ENCODE measurements at places on chromosomes 11 and 22. TPM values are rescaled to one million over a fixed set of nuclear protein-coding genes. Genes with fewer than 3 reads are reported as not detected.

GRCh38 chr22:45180146-45180679, 16.5 kb downstream of the NUP50 start:
- H3K36me3 ChIP-seq, result peaks cover 92% of the 10 kb centered on the region
- H3K4me1 ChIP-seq, result no peaks in the 10 kb centered on the region
- H3K27ac ChIP-seq, result no peak overlapping the region
- no peak overlapping the region for H3K4me3 ChIP-seq

- no peak overlapping the region for H3K27ac ChIP-seq
- H3K27me3 ChIP-seq, result peaks cover 23% of the 10 kb centered on the region
- H3K4me3 ChIP-seq, result no peak overlapping the region
- no peaks in the 10 kb centered on the region for H3K36me3 ChIP-seq
- DNase-seq, result no peak
- H3K4me1 ChIP-seq, result peaks cover 6% of the 10 kb centered on the region
Measured at GRCh38 chr22:37502342-37503182, 16.4 kb upstream of the MFNG start.

NEFH gene
- total RNA-seq, result 0.20 TPM

GRCh38 chr22:43002202-43002586, 12.8 kb downstream of the PACSIN2 start:
- peaks cover 89% of the 10 kb centered on the region for H3K4me1 ChIP-seq
- no peaks in the 10 kb centered on the region for H3K27me3 ChIP-seq
- H3K36me3 ChIP-seq, result no peaks in the 10 kb centered on the region
- DNase-seq, result no peak
- no peak overlapping the region for H3K27ac ChIP-seq

KRTAP5-3 gene
- total RNA-seq, result not detected

DNA sequence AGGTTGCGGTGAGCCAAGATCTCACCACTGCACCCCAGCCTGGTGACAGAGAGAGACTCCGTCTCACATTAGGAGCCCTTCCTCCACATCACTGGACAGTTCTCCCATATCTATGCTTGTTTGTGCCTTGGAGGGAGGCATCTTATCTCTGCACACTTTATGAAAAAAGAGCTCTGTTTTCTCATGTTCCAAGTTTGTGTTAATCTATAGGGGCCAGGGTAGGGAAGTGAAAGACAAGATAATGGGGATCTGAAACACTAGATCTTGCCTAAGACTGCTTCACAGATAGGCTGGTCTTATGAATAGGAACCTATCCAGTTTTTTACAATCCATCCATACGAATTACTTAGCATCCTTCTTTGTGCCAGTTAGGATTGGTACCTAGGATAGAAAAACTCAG, 17.1 kb downstream of the OR6Q1 start:
- H3K27ac ChIP-seq, result no peak overlapping the region
- no peaks in the 10 kb centered on the region for H3K4me1 ChIP-seq
- H3K4me3 ChIP-seq, result no peak overlapping the region
- H3K36me3 ChIP-seq, result no peaks in the 10 kb centered on the region
- DNase-seq, result no peak

GRCh38 chr11:110029714-110030113, 63.5 kb upstream of the ZC3H12C start:
- H3K27me3 ChIP-seq, result peaks cover 36% of the 10 kb centered on the region
- no peak for DNase-seq
- H3K4me3 ChIP-seq, result no peak overlapping the region
- H3K36me3 ChIP-seq, result no peaks in the 10 kb centered on the region
- H3K27ac ChIP-seq, result no peak overlapping the region
- peaks cover 30% of the 10 kb centered on the region for H3K4me1 ChIP-seq

SYCE3 gene
- total RNA-seq, result not detected

TEX54 gene
- total RNA-seq, result not detected

- no peak overlapping the region for H3K27ac ChIP-seq
- peak overlapping the region; percentile 52 for H3K4me3 ChIP-seq
Measured at GRCh38 chr11:31815711-31816467, 4.8 kb upstream of the PAX6 start.

FAM181B gene
- not detected for total RNA-seq

DNA sequence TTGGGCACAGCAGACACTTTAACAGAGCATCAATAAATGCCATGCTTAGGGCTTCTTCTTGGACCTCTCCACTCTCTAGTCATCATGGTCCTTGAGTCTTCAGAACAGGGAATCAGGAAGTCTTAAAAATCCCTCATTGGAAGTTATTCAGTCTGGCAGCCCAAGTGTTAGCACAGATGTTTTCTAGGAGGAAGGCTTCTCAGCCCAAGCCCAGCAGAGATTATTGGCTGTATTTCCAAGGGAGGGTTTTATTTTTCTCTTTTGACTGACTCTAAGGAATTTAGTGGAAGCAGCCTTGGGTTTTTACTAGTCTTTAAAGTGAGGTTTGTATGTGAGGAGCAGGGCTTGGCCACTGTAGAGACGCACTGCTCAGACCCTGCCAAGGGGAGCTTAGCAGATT, 41.9 kb downstream of the CEP164 start:
- H3K4me3 ChIP-seq, result no peak overlapping the region
- no peaks in the 10 kb centered on the region for H3K4me1 ChIP-seq
- H3K36me3 ChIP-seq, result peaks cover 83% of the 10 kb centered on the region
- no peaks in the 10 kb centered on the region for H3K27me3 ChIP-seq
- no peak for DNase-seq
- H3K27ac ChIP-seq, result no peak overlapping the region

ANO1 gene
- not detected for total RNA-seq

DNA sequence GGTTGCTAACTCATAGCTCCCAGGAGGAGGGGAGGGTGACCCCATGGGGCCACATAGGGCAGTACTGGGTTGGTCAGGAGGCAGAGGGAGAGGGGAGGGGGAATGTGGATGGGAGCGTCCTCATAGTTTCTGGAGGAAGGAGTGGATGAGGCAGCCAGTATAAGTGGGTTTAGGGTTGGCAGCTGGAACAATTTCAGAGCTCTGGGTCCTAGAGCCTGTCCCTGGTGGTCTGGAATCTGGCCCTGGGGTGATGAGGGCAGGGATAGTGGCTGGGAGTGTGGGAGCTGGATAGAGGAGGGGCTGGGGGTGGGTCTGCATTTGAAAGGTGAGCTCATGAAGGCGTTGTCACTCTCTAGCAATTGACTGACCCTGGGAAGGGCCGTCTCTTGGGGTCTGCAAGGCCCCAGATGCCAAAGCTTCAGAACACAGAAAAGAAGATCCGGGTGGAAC, 5.3 kb upstream of the MRGPRG start:
- no peaks in the 10 kb centered on the region for H3K4me1 ChIP-seq
- DNase-seq, result no peak
- no peak overlapping the region for H3K4me3 ChIP-seq
- H3K36me3 ChIP-seq, result no peaks in the 10 kb centered on the region
- no peak overlapping the region for H3K27ac ChIP-seq

DNAJB7 gene
- not detected for total RNA-seq

LSP1 gene
- total RNA-seq, result 301 TPM

SCGB1A1 gene
- not detected for total RNA-seq

BTBD18 gene
- total RNA-seq, result not detected

- no peaks in the 10 kb centered on the region for H3K27me3 ChIP-seq
- peak overlapping the region; percentile 89 for H3K4me3 ChIP-seq
- H3K36me3 ChIP-seq, result peaks cover 18% of the 10 kb centered on the region
Measured at GRCh38 chr11:67392183-67392715, 463 bp downstream of the RAD9A start.

- no peaks in the 10 kb centered on the region for H3K27me3 ChIP-seq
- H3K4me3 ChIP-seq, result no peak overlapping the region
- no peak for DNase-seq
- peaks cover 3% of the 10 kb centered on the region for H3K4me1 ChIP-seq
Measured at GRCh38 chr22:19352217-19352616, 60.7 kb upstream of the CLTCL1 start.

GRCh38 chr11:64563966-64564365, 27.1 kb upstream of the SLC22A12 start:
- H3K36me3 ChIP-seq, result no peaks in the 10 kb centered on the region
- H3K27ac ChIP-seq, result no peak overlapping the region
- DNase-seq, result no peak
- no peak overlapping the region for H3K4me3 ChIP-seq

Data from activated B cell treated with CpG ODN at 0.5 μM for 24 hours (primary cell).